ENCODE measurements at places on chromosomes 1 and 21.

DNA sequence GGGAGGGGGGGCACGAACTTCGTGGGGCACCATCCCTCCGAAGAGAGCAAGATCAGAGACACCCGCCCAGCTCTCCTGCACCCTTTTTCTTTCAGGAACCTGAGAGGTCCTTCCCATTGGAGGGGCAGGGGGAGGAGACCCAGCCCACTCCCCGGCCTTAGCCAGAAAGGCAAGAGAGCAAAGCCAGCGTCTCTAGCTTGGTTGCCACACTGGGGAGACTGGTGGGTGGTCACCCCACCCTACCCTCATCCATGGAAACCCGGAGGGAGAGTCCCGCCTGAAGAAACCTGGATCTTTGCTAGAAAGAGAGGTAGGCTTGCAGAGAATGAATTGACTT lies 246 bp downstream of the ATP2B4 start:
- peak overlapping the region; percentile 73 for H3K27ac ChIP-seq
- no peak for DNase-seq
- peaks cover 50% of the 10 kb centered on the region for H3K4me1 ChIP-seq
- H3K36me3 ChIP-seq = no peaks in the 10 kb centered on the region
- H3K4me3 ChIP-seq = peak overlapping the region; percentile 82
- no peaks in the 10 kb centered on the region for H3K27me3 ChIP-seq

DNA sequence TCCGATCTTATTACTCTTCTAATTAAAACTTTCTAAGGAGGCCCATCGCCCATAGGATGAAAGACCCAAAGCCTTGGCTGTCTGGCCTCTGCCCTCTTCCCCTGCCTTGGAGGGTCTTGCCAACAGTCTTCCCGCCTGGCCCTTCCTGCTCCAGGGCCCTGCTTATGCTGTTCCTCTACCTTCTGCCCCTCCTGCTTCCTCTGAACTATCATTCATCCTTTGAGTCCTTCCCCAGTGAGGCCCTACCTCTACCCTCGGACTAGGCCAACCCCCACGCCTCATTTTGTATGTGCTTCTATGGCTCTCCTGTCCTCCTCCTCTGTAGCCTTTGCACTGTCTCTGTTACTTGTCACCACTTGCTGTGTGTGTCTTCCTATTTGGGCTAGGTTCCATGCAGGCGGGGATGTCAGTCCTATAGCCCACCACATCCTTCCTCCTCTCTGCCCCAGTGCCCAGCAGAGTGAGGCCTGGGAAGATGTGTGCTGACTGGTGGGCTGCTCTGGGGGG lies 5.4 kb downstream of the RUSC1 start:
- DNase-seq = peak; percentile 34
- H3K4me3 ChIP-seq = no peak overlapping the region
- peak overlapping the region; percentile 12 for H3K27ac ChIP-seq
- H3K36me3 ChIP-seq = no peaks in the 10 kb centered on the region
- peaks cover 7% of the 10 kb centered on the region for H3K4me1 ChIP-seq
- H3K27me3 ChIP-seq = no peaks in the 10 kb centered on the region

GRCh38 chr1:116110567-116111523 lies at the start of gene MAB21L3:
Gene MAB21L3, plus strand, starts transcription at chr1:116111399. Its CDS starts 1,217 bp downstream, at chr1:116112616.
- no peak within 1 kb of the TSS for H3K4me3 ChIP-seq
- no peaks in the 10 kb centered on the region for H3K36me3 ChIP-seq
- DNase-seq = no peak

- no peaks in the 10 kb centered on the region for H3K4me1 ChIP-seq
- no peak overlapping the region for H3K27ac ChIP-seq
- no peak overlapping the region for H3K4me3 ChIP-seq
- H3K27me3 ChIP-seq = no peaks in the 10 kb centered on the region
- peaks cover 1% of the 10 kb centered on the region for H3K36me3 ChIP-seq
These were observed 16.7 kb downstream of the NDC1 start for GRCh38 chr1:53821380-53821779.

- H3K27me3 ChIP-seq = peaks cover 24% of the 10 kb centered on the region
- no peak for DNase-seq
- peaks cover 8% of the 10 kb centered on the region for H3K4me1 ChIP-seq
- no peak overlapping the region for H3K4me3 ChIP-seq
- H3K36me3 ChIP-seq = no peaks in the 10 kb centered on the region
These were observed 2.4 kb upstream of the ZRANB2 start for GRCh38 chr1:71083271-71083670.

- H3K27ac ChIP-seq = no peak overlapping the region
- H3K36me3 ChIP-seq = peaks cover 2% of the 10 kb centered on the region
- DNase-seq = no peak
- H3K4me3 ChIP-seq = no peak overlapping the region
- no peaks in the 10 kb centered on the region for H3K27me3 ChIP-seq
- peaks cover 24% of the 10 kb centered on the region for H3K4me1 ChIP-seq
These were observed 3.1 kb upstream of the BCL10 start for GRCh38 chr1:85279458-85280080.

DNA sequence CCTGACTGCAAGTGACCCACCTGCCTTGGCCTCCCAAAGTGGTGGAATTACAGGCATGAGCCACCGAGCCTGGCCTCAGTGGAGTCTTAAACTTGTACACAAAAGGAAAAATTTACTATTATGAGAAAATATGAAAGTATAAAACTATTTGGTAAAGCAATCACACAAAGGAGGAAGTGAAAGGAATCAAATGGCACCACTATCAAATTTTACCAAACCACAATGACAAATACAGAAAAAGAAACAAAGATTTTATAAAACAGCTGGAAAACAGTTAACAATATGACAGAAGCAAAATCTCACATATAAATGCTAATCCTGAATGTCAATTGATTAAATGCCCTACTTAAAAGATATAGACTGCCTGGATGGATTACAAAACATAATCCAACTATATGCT lies 42.1 kb upstream of the NEGR1 start:
- no peak for DNase-seq
- H3K27me3 ChIP-seq = no peaks in the 10 kb centered on the region
- no peak overlapping the region for H3K27ac ChIP-seq
- no peaks in the 10 kb centered on the region for H3K36me3 ChIP-seq

GRCh38 chr1:34742667-34743270 lies 12.1 kb upstream of the GJB5 start:
- no peaks in the 10 kb centered on the region for H3K36me3 ChIP-seq
- H3K4me3 ChIP-seq = no peak overlapping the region
- DNase-seq = peak; percentile 66
- peaks cover 8% of the 10 kb centered on the region for H3K27me3 ChIP-seq
- no peaks in the 10 kb centered on the region for H3K4me1 ChIP-seq

- no peaks in the 10 kb centered on the region for H3K4me1 ChIP-seq
- no peaks in the 10 kb centered on the region for H3K27me3 ChIP-seq
- H3K36me3 ChIP-seq = no peaks in the 10 kb centered on the region
These were observed 51.0 kb downstream of the CASQ2 start for GRCh38 chr1:115717541-115717940.

GRCh38 chr1:16093611-16094010 lies 20.2 kb upstream of the FAM131C start:
- no peaks in the 10 kb centered on the region for H3K4me1 ChIP-seq
- no peaks in the 10 kb centered on the region for H3K27me3 ChIP-seq
- H3K4me3 ChIP-seq = no peak overlapping the region
- H3K36me3 ChIP-seq = no peaks in the 10 kb centered on the region
- H3K27ac ChIP-seq = no peak overlapping the region
- DNase-seq = no peak

GRCh38 chr1:24411963-24412362 lies 1.6 kb downstream of the STPG1 start:
- no peaks in the 10 kb centered on the region for H3K27me3 ChIP-seq
- peaks cover 18% of the 10 kb centered on the region for H3K4me1 ChIP-seq
- no peak overlapping the region for H3K4me3 ChIP-seq
- DNase-seq = no peak
- no peaks in the 10 kb centered on the region for H3K36me3 ChIP-seq

GRCh38 chr21:45487891-45488600 lies 54.2 kb downstream of the SLC19A1 start:
- H3K27ac ChIP-seq = no peak overlapping the region
- no peaks in the 10 kb centered on the region for H3K27me3 ChIP-seq
- H3K4me1 ChIP-seq = peaks cover 6% of the 10 kb centered on the region

DNA sequence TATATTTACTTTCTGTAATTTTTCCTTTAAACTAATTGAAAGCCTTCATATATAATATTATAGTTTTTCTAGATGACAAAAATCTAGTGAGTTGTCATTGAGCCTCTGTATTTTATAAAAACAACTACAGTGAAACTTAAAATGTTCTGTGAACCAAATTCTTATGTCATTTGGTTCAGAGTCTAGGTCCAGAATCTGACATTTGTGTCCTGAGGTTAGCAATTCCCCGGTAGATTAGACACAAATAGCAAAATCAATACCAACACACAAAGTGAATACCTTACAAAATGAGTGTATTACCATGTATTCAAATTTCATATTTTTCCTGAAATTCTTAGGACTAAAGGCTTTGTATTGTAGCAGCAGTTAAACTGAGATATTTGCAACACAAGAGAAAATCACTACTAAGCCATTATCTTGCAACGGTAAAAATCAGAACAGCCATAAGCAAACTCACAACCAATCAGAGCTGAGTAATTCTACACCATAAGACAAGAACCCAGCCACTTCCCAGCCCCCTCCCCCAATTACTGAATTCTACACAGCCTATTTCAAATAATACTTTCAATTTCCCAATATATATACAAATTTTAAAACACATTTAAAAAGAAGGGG lies 573.5 kb downstream of the SMYD3 start:
- no peaks in the 10 kb centered on the region for H3K36me3 ChIP-seq
- no peak for DNase-seq
- no peak overlapping the region for H3K27ac ChIP-seq
- H3K4me3 ChIP-seq = no peak overlapping the region
- H3K27me3 ChIP-seq = no peaks in the 10 kb centered on the region
- H3K4me1 ChIP-seq = no peaks in the 10 kb centered on the region

- H3K27ac ChIP-seq = no peak overlapping the region
- H3K36me3 ChIP-seq = no peaks in the 10 kb centered on the region
- no peaks in the 10 kb centered on the region for H3K4me1 ChIP-seq
- no peak overlapping the region for H3K4me3 ChIP-seq
- H3K27me3 ChIP-seq = no peaks in the 10 kb centered on the region
- no peak for DNase-seq
These were observed 10.8 kb downstream of the NGF start for GRCh38 chr1:115327270-115327669.

DNA sequence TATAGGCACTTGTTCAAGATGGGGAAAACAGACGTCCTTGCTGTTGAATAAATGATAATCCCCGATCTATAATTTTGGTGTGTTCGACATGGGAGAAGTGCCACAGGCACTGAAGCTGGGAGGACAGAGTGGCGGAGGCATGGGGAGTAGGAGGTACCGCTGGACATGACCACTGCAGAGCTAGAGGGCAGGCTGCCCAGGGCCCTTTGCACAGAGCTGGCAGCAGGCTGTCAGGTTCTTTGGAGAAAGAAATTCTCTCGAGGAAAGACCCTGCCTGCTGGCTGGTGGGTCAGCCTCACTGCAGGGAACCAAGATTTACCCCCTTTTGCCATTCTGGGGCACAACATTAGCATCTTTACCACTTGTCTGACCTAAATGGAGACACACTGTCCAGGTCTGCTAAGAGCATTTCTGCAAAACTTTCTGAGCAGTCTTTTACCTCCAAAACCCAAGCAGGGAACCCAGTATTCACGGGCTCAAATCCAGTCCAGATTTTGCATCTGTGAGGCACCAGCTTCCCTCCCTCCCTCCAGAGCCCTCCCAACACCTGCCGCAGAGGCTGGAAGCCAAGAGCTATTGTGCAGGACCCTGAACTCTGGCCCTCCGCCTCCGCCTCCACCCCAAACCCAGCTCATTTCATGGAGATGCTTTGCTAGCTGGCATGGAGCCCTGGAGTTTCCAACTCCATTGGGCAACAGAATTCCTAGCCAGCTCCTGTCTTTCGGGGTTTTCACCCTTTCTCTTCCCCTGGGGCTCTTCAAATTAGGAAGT lies 142.3 kb downstream of the PLXNA2 start:
- H3K4me1 ChIP-seq = no peaks in the 10 kb centered on the region
- H3K36me3 ChIP-seq = no peaks in the 10 kb centered on the region
- H3K27me3 ChIP-seq = no peaks in the 10 kb centered on the region
- DNase-seq = no peak
- no peak overlapping the region for H3K27ac ChIP-seq

GRCh38 chr1:238232084-238232710 lies 341.5 kb upstream of the ZP4 start:
- H3K27ac ChIP-seq = no peak overlapping the region
- no peak for DNase-seq
- H3K27me3 ChIP-seq = no peaks in the 10 kb centered on the region

DNA sequence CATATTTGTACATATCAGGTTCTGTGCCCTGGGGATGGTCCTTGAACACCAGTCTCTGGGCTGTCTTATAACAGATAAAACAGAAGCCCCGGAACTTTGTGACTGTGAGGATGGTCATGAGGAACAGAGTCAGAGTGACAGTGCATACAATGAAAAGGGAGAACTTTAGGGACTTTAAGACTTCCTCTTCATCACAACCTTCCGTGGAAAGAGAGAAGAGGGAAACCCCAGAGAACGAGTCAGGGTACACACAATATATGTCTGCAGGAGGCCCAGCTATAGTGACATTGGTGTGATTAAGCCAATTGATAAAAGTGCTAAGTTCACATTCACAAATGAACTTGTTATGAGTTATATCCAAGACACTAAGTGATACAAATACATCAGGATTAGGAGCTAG lies 32.1 kb downstream of the TLR5 start:
- no peak overlapping the region for H3K4me3 ChIP-seq
- no peaks in the 10 kb centered on the region for H3K27me3 ChIP-seq
- no peaks in the 10 kb centered on the region for H3K36me3 ChIP-seq
- DNase-seq = no peak

GRCh38 chr1:41379738-41380130 lies 18.5 kb downstream of the FOXO6 start:
- peaks cover 19% of the 10 kb centered on the region for H3K4me1 ChIP-seq
- peaks cover 31% of the 10 kb centered on the region for H3K27me3 ChIP-seq
- no peak overlapping the region for H3K4me3 ChIP-seq
- DNase-seq = no peak
- no peak overlapping the region for H3K27ac ChIP-seq
- no peaks in the 10 kb centered on the region for H3K36me3 ChIP-seq

- DNase-seq = no peak
- no peak overlapping the region for H3K4me3 ChIP-seq
- no peaks in the 10 kb centered on the region for H3K36me3 ChIP-seq
- H3K4me1 ChIP-seq = peaks cover 6% of the 10 kb centered on the region
- H3K27ac ChIP-seq = no peak overlapping the region
These were observed 10.2 kb upstream of the IFI16 start for GRCh38 chr1:158999316-159000069.

DNA sequence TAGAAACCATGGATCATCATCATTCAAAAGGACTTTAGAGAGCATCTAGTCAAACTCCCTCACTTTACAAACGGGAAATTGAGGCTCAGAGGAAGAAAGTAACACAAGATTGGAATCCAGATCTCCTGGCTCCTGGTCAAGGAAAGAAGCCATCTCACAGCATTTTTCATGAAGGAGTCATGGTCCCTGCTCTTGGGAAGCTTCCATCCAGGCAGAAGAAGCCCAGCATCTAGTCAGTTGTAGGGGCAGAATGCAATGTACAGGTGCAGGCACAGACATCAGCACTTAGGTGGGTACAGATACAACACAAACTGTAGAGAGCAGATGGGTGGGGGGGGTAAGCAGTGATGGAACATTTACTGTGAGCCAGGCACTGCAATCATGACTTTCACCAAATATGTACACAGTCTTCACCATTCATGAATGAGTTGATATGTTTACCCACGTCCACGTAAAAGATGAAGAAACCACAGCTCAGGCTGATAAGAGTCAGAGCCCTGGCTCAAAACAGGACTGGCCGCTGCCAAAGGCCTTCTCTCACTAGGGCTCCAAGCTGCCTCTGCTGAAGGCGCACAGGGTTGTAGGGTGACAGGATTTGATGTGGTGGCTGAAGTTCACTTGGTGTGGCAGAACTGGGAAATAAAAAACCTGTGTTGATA lies 44.0 kb downstream of the OPTC start:
- no peak overlapping the region for H3K27ac ChIP-seq
- H3K4me1 ChIP-seq = no peaks in the 10 kb centered on the region
- no peaks in the 10 kb centered on the region for H3K27me3 ChIP-seq
- H3K4me3 ChIP-seq = no peak overlapping the region

All from B cell (primary cell).